GM13976 (cell line): ENCODE measurements at places on chromosomes 7 and 10.
A peak's percentile ranks its signal among the peaks of the same experiment; 100 is the strongest.

DNA sequence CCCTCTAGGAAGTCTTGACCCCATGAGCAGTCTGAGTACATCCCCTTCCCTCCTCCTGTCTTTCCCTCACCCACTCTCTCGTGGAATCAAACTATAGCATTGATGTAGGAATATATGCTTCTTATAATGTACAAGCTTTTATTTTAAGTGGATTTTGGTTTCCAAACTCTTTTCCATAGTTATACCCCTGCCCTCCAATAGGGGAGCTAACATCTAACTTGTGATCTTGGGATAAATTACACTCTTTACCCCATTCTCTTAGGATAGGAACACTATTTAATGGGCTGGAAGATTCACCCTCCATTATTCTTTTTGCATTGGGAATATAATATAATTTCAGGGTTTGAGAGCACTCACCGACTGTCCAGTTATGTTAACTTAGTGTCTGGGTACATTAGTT is 465.9 kb downstream of the GATA3 start:
- no peak for DNase-seq

DNA sequence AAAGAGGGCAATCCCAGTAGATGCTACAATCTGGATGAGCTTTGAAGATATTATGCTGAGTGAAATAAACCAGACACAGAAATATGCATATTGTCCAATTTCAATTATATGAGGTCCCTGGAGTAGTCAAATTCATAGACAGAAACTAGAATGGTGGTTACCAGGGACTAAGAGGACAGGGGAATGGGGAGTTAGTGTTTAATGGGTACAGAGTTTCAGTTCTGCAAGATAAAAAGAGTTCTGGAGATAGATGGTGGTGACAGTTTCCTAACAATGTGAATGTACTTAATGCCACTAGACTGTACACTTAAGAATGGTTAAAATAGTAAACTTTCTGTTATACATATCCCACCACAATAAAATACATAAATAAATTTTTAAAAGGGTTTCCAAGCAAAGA is 236.6 kb downstream of the ELMO1 start:
- no peak for DNase-seq

DNA sequence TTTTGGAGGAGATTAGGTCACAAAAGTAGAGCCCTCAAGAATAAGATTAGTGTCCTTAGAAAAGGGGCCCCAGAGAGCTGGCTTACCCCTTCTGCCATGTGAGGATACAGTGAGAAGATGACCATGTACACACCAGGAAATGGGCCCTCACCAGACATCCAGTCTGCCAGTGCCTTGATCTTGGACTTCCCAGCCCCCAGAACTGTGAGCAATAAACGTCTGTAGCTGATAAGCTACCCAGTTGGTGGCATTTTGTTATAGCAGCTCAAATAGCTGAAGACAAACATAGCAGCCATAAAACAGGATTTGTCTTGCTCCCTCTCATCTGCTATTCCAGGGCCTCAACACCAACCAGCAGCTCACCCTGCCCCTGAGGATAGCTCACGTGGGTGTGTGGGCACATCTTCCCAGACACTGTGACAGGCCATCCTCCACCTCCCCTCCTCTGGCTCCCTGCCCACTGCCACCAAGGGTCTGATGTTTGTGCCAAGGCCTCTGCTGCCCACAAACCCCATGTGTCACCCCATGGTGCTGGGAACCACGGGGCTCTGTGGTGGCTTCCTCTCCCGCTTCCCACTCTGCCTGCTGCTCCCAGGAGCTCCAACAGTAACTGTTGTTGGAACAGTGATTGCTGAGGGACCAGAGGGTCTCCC is 252.4 kb downstream of the USP6NL start:
- DNase-seq: no peak

DNA sequence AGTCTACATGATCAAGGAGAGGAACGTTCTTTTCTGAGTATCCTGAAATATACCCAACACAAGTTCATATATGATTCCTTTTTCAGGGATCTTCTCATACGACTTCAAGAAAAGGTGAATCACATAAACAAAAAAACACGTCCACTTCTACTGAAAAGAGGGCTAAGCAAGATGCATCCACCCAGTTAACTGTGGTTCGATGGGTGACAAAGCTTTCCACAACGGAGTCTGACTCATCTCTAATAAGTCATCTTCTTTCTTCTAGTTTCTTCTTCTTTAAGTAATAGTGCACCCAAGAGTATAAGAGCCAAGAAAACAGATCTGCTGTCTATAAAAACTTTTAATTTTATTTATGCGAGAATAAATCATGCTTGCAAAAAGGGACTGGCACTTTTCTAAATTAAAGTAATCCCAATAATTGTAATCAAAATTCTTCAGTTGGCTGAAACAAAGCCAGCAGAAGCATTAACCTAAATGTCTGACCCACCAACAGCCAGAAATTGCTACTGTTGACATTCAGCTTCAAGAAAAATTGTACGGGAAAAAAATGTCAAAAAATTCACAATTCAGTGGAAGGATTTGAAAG is 146.9 kb upstream of the ANK3 start:
- no peak for DNase-seq

GRCh38 chr10:31594347-31594873 is 275.4 kb downstream of the ZEB1 start:
- no peak for DNase-seq

DNA sequence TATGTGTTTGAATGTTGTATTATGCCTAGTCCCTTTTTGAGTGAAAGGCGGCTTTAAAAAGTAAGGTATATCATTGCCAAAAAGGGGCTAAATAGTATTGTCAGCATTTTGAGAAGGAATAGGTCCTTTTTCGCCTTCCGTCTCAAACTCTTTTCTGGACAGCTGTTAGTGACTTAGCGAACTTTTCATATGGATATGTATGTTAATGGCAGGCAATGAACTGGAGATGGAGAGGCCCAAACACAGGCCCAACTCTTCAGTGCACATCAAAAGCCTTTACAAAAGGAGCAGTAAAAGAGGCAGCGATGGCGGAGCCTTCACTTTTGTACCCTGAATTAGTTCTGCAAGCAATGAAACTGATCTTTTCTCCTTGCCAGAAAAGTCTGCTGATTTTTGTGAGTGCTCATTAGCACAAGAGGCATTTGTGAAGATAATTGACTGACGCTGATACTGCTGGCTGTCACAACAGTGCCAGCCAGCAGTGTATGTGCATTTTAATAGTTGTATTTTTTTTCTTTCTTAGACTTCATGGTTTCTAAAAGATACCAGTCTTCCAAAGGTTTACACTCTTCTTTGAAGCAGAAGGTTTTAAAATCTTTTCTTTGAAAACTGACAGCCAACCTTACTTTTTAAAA is 243.7 kb upstream of the SP8 start:
- DNase-seq: no peak

DNA sequence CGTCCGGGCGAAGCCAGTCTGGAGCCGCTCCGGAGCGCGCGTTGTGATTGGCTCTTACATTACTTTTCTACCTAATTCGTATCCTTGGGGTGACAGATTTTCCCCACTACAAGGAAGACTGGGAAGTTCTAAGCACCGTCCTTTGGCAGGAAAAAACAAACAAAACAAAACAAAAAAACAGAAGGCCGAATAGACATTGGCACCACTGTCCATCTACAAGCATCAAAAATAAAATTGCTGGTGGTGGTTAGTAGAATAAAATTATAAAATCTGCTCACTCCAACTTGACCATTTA is 651 bp upstream of the SKAP2 start:
- DNase-seq: no peak

DNA sequence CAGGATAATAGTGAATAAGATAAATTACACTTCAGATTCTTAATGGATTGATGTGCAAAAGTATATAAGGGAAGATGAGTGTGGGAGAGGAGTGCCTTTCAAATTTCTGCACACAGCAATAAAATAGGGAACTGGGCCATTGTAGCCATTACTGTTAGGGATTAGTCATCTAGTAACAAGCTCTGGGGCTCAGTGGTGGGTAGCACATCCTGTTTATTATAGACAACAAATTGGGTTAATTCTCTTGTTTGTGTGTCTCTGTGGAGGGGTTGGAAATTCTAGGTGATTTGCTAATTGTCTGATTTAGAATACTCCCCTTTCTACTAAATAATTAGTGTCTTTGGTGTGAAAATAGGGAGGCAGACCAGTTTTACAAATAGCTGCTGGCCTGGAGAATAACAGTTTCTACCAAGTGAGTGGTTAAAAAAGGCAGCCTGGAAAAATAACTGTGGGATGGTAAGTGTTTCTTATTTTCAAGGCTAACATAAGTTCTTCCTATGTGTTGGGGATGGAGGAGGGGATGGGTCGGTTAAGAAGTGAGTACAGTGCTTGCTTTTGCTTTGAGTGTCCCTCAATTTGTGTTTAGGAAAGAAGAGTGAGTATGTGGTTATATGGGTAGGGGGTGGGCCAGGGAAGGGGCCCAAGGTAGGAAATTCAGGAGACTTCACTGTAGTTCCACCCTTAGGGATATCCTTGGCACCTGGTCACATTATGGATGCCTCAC is 43.3 kb upstream of the TMEM248 start:
- peak; percentile 63 for DNase-seq

- DNase-seq: peak; percentile 33
Observed at GRCh38 chr10:74227697-74228424, 76.8 kb downstream of the ADK start.

DNA sequence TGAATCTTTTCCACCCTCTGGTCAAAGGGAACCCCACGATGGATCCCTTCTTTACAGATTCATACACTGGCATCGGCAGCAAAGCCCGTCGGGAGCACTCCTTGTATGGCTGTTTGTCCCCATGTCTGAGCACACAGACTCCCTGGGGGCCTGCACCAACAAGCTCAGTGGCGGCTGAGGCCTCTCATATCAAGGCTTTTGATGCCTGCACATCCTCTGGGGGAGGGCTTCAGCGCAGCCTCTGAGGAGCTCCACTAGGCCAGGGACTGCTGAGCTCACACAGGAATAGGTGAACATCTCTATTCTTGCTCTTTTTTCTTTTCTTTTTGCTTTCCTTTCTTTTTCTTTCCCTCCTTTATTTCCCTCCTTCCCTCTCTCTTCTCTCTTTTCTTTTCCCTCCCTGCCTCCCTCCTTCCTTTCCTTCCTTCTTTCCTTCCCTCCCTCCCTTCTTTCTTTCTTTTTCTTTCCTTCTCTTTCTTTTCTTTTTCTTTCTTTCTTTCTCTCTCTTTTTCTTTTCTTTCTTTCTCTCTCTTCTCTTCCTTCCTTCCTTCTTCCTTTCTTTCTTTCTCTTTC is 174.6 kb downstream of the CCDC3 start:
- no peak for DNase-seq

DNA sequence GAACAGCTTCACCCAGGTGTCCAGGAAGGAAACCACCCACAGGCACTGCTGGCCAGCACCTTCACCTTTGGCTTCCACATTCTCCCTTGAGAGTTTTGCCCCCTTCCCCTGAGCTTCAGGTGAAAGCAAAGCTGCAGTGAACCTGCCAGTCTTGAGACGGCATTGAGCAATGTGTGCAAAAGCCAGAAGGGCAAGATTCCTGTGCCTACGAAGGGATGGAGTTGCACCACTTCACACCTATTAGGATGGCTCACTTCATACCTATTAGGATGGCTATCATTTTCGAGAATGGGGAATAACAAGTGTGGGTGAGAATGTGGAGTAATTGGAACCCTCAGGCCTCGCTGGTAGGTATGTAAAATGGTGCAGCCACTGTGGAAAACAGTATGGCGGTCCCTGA is 7.2 kb downstream of the HABP2 start:
- no peak for DNase-seq

DNA sequence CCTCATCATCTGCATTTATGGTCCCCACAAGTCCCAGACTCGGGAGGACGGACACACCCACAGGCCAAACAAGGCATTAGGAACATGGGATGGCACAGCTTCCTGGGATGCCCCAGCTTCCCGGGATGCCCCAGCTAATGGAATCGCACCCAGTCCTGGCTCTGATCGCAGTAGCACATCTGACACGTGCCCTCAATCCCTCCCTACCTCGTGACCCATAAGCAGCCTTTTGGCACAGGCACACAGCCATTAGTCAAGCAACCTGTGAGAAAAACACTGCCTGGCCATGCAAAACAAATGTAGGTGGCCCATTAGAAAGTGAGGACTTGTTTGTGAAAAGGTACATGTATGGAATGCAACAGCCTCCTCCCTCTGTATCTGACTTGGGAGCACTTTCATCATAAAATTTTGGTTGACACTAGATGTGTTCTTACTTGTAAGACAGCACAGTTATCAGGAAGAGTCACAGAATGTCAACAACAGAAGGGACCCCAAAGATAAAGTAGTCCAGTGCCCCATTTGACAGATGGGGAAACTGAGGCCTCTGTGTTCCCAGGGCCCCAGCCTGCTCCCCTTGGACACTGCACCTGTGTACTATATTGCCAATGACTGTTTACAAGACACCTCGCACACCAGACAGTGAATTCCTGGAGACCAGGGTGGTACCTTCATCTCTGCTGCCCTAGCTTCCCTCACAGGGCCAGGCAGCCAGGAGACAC is 34.4 kb downstream of the DLG5 start:
- no peak for DNase-seq

DNA sequence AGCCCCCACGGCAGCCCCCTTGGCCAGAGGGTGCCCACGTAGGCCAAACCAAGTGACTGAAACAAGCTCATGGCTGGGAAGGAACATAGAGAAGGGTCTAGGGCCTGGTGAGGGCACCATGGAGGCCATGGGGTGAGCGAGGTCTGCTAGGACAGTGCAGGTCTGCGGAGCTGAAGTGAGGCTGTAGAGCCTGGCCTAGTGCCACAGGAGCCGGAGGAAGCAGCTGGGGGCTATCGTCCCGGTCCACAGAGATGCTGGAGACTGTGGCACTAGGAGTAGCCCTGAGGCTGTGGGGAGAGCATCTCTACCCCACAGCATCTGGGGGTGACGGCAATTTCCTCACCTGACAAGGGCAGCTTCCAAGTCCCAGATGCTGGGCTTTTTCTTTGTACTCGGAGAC is 150.3 kb downstream of the ZNF22 start:
- no peak for DNase-seq

GRCh38 chr7:134782121-134782623 is 2.7 kb downstream of the CALD1 start:
- no peak for DNase-seq

- DNase-seq: peak; percentile 68
Observed at GRCh38 chr10:91887272-91888076, 21.8 kb downstream of the FGFBP3 start.

DNA sequence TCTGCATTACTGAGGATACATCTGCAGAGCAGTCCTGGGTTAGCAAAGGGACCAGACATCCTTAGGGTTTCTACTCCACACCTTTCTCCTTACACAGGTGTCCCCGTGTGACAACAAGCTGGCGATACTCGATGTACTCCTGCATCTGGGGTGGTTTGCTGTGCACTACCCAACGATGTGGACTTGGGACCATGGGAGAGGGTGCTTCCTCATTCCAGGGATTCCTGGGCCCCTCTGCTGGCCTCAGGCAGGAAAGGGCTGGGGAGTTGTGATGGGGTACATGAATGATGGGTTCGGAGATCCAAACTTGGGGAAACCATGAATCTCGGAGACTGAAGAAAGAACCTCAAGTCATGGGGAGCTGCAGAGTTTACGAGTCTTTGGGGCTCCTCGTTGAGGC is 179.6 kb upstream of the GALNT17 start:
- no peak for DNase-seq

DNA sequence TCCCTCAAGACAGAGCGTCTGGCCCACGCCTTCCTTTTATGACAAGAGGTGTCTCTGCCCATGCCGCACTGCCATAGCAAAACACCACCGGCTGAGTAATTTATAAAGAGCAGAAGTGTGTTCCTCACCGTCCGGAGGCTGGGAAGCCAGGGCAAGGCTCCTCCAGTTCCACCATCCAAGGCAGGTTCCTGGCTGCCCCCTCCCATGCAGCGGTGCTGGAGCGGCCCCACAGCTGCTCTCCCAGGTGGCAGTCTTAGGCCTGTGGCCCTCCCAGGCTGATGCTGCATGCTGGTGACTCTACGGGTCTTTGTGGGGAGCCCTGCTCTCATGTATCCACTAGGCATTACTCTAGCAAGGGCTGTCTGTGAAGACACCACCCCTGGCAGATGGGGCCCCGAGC is 113.1 kb downstream of the TCERG1L start:
- DNase-seq: no peak

- DNase-seq: no peak
Observed at GRCh38 chr7:93179173-93179572, 31.0 kb upstream of the SAMD9L start.
